Chondrocyte (in vitro differentiated cells): ENCODE measurements at places on chromosomes 5 and 9. TPM values are rescaled to one million over a fixed set of nuclear protein-coding genes. Genes with fewer than 3 reads are reported as not detected.
A peak's percentile ranks its signal among the peaks of the same experiment; 100 is the strongest.

- DNase-seq, result peak; percentile 90
- H3K4me1 ChIP-seq, result peaks cover 37% of the 10 kb centered on the region
- peaks cover 11% of the 10 kb centered on the region for H3K36me3 ChIP-seq
- peak overlapping the region; percentile 22 for H3K27ac ChIP-seq
Observed at GRCh38 chr9:35605351-35606137, 482 bp downstream of the TESK1 start.

The IFNA13 gene
- not detected in 3 replicates for total RNA-seq

- H3K4me1 ChIP-seq, result no peaks in the 10 kb centered on the region
- peaks cover 4% of the 10 kb centered on the region for H3K27me3 ChIP-seq
- no peak for DNase-seq
- H3K4me3 ChIP-seq, result no peak overlapping the region
- H3K36me3 ChIP-seq, result peaks cover 1% of the 10 kb centered on the region
Observed at GRCh38 chr9:114065304-114065703, 12.8 kb downstream of the AMBP start.

DNA sequence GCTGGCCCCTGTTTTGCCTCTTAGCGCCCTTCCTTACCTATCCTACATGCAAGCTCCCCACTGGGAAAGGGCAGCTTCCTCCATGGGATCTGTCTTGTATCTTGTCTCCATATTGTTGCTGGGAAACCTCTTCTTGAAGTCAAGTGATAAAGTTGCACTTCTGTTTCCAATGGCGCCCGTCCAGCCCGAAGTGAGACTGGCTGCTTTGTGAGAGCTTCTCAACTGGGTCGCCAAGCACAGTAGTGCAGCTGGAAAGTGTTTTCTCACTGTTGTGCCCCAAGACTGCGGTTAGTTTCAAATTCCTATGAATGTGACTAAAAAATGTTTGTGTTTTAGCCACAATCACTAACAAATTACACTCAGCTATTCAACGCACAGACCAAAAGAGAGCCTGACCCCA, 506.6 kb upstream of the MPDZ start:
- no peaks in the 10 kb centered on the region for H3K27me3 ChIP-seq
- H3K4me3 ChIP-seq, result no peak overlapping the region
- DNase-seq, result no peak
- peaks cover 25% of the 10 kb centered on the region for H3K4me1 ChIP-seq

DNA sequence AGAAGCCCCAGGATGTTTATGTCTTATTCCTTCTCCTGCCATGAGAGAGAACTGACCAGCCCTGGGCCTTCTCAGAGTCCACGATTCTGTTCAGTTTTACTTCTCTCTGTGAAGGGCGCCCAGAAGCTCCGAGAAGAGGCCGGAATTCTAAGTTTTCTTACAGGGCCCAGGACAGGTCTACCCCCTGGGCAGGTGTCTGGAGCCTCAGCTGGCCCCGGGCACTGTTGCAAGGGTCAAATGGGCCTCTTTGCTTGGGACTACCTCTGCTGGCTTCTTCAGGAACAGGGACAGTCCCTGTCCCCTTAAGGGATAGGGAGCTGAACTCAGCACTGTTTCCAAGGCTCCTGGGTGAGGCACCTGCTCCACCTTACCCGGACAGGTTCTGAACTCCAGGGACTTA, 55.0 kb downstream of the RASGEF1C start:
- peaks cover 1% of the 10 kb centered on the region for H3K36me3 ChIP-seq
- DNase-seq, result no peak
- H3K27ac ChIP-seq, result no peak overlapping the region
- H3K4me1 ChIP-seq, result no peaks in the 10 kb centered on the region
- peaks cover 20% of the 10 kb centered on the region for H3K27me3 ChIP-seq
- no peak overlapping the region for H3K4me3 ChIP-seq

- H3K4me3 ChIP-seq, result no peak overlapping the region
- DNase-seq, result no peak
- peaks cover 30% of the 10 kb centered on the region for H3K27me3 ChIP-seq
Observed at GRCh38 chr5:159444441-159445082, 114.3 kb upstream of the IL12B start.

- H3K36me3 ChIP-seq, result peaks cover 1% of the 10 kb centered on the region
- H3K4me3 ChIP-seq, result no peak overlapping the region
- H3K27me3 ChIP-seq, result no peaks in the 10 kb centered on the region
- H3K27ac ChIP-seq, result no peak overlapping the region
Observed at GRCh38 chr9:94768766-94769165, 42.3 kb downstream of the AOPEP start.

GRCh38 chr9:33117306-33117705, 40.8 kb upstream of the SMU1 start:
- peaks cover 27% of the 10 kb centered on the region for H3K36me3 ChIP-seq
- no peak for DNase-seq
- no peaks in the 10 kb centered on the region for H3K27me3 ChIP-seq
- H3K4me3 ChIP-seq, result no peak overlapping the region
- H3K4me1 ChIP-seq, result peaks cover 37% of the 10 kb centered on the region

The RPL7A gene
- total RNA-seq, result 1,095 to 1,183 TPM (median 1,126 TPM) in 3 replicates

The LEAP2 gene
- 0.35 to 0.72 TPM (median 0.60 TPM) in 3 replicates for total RNA-seq
